Uterus (tissue), 4 donors: ENCODE measurements at places on chromosomes 7 and 10. TPM values are rescaled to one million over a fixed set of nuclear protein-coding genes. Genes with fewer than 3 reads are reported as not detected.

- no peak overlapping the region for H3K27ac ChIP-seq
- no peaks in the 10 kb centered on the region for H3K36me3 ChIP-seq
- no peaks in the 10 kb centered on the region for H3K4me1 ChIP-seq
These were observed 97.7 kb upstream of the FAM180A start for GRCh38 chr7:135846339-135846738.

DNA sequence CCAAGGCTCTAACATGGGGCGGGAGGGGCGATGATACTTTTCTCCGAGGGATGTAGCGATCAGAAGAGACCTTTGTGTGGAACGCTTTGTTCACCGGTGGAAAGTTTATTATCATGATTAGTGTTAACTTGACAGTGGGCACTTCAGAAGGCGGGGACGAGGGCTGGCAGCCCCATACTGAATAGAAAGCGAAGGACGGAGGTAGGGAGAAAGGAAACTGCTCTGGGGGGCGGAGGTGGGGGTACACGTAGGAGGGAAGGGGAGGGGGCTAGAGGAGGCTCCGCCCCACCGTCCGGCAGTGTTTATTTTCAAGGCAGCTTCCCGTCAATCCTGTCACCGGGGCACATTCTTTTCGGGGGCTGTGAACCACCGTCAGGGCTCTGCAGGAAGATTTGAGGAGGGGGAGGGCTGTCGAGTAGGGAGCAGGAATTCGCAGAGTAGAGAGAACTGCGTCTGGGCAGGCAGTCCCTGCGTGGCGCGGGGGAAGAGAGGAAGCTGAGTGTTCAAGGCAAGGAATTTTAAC lies 9.4 kb upstream of the NKX2-3 start:
- H3K4me3 ChIP-seq, result no peak overlapping the region
- no peak overlapping the region for H3K27ac ChIP-seq
- peaks cover 4% of the 10 kb centered on the region for H3K4me1 ChIP-seq
- H3K27me3 ChIP-seq, result peaks cover 81% of the 10 kb centered on the region

DNA sequence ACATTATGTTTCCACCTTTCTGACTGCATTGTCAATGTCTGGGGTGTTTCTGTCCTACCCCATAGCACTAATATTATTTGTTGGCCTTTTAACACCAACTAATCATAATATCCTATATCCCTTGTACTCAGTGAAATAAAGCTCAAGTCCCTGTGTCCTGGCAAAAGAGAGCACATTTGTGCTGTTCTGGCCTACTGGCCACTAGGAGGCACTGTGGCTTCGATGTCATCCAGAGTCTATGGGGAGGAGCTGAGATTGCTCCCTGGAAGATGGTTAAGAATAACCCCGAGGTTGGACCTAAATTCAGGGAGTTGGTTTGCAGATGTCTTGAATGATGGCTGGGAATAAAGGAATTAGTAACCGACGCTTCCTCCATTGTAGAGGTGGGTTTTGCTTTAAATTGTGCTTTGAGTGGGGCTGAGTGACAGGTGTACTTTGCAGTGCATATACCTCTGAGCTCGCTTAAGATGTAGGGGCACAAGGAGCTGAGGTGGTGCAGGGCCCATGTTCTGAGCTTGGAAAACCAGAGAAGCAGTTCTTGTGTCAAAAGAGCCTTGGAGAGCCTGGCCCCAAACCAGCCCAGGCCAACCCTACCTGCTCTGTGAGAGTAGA lies 191.2 kb upstream of the PRSS1 start:
- H3K4me3 ChIP-seq, result no peak overlapping the region
- H3K27me3 ChIP-seq, result no peaks in the 10 kb centered on the region
- H3K4me1 ChIP-seq, result no peaks in the 10 kb centered on the region
- DNase-seq, result no peak
- H3K27ac ChIP-seq, result no peak overlapping the region

DNA sequence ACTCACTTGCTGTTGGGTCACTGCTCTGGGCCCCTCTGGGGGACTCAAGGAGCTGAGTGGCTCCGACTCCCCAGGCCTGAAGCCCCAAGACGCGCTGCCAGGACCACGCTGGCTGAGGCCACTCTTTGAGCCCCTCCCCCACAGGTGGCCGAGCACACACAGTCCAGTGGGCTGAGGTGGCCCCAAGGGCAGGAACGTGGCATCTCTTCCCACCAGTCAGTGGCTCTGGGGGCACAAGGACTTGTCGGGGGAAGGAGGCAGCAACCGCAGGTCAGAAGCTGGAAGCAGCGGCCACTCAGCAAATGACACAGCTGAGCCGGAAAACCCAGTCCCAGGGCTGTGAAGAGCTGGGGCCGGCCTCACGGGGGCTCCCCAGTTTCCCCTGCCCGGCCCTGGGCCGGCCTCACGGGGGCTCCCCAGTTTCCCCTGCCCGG lies 24.1 kb downstream of the GRIFIN start:
- H3K36me3 ChIP-seq, result no peaks in the 10 kb centered on the region
- no peak overlapping the region for H3K27ac ChIP-seq
- peak overlapping the region; percentile 33 for H3K4me3 ChIP-seq

GRCh38 chr7:24422441-24423010 lies 138.5 kb downstream of the NPY start:
- H3K36me3 ChIP-seq, result no peaks in the 10 kb centered on the region
- no peaks in the 10 kb centered on the region for H3K27me3 ChIP-seq
- no peaks in the 10 kb centered on the region for H3K4me1 ChIP-seq
- no peak overlapping the region for H3K27ac ChIP-seq
- no peak for DNase-seq

The GAD2 gene
- total RNA-seq, result not detected

DNA sequence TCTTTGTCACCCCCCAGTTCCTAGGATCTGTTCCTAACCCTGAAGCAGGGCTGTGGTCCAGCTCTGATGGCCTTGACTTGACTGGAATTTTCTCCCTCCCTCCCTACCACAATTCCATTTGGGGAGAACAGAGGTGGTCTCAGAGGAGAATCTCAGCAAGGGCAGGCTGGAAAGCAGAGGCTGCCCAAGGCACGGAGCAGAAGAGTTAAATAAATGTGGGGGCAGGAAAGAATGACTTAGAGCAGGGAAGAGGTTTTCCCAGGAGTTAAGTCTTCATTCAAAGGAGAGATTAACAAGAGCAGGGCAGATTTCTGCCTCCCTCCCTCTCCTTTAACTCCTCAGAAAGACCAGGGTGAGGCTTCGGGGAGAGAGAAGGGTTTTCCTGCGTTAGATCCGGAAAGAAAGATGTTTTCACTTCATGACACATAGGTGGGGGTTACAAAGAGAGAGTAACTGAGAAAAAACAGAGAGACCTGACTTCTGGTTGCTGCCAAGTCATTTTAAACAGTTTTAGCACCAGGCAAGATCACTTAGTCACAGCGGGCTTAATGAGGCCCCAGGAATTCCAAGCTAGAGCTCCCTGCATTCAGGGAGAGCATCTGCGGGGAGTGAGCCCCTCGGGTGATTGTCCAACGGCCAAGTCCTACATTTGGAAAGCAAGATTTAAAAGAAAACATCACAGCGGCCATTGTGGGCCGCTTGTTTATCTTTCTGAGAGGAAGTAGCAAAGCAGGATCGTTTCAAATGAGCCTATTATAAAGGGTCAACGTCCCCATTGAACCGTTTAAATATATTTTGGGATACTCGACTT lies 78.7 kb downstream of the ARHGAP22 start:
- no peaks in the 10 kb centered on the region for H3K36me3 ChIP-seq
- no peaks in the 10 kb centered on the region for H3K27me3 ChIP-seq
- H3K4me1 ChIP-seq, result peaks cover 6% of the 10 kb centered on the region
- no peak overlapping the region for H3K4me3 ChIP-seq

The NPY gene
- total RNA-seq, result not detected

GRCh38 chr7:45451342-45452035 lies 122.7 kb upstream of the ADCY1 start:
- H3K4me1 ChIP-seq, result no peaks in the 10 kb centered on the region
- no peak for DNase-seq
- no peak overlapping the region for H3K27ac ChIP-seq
- no peak overlapping the region for H3K4me3 ChIP-seq
- H3K36me3 ChIP-seq, result no peaks in the 10 kb centered on the region

GRCh38 chr10:18178854-18179483 lies 38.7 kb downstream of the CACNB2 start:
- H3K4me1 ChIP-seq, result no peaks in the 10 kb centered on the region
- no peaks in the 10 kb centered on the region for H3K27me3 ChIP-seq
- DNase-seq, result no peak
- peak overlapping the region; percentile 86 for H3K27ac ChIP-seq
- no peak overlapping the region for H3K4me3 ChIP-seq
- no peaks in the 10 kb centered on the region for H3K36me3 ChIP-seq
